ENCODE measurements at places on chromosomes 13 and 19.

DNA sequence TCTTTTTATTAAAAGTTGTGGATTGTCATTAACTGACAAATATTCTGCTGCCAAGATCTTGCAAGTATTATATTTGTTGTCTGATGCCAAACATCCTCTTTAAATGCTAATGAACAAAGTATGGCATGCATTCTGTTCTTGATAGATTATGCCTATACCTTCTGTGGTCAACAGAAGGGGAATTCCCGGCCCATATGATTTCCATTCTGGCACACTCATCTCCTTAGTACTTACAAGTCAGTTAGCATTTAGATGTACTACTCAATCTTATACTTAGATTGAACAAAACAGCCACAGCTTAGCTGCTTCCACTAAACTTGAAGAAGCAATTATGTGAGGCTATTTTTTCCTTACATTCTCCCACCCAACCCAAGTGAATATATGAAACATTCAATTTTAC, 246.1 kb upstream of the DACH1 start:
- H3K4me1 ChIP-seq, result no peaks in the 10 kb centered on the region
- no peak overlapping the region for H3K4me3 ChIP-seq
- no peak overlapping the region for H3K27ac ChIP-seq
- H3K27me3 ChIP-seq, result no peaks in the 10 kb centered on the region
- H3K36me3 ChIP-seq, result no peaks in the 10 kb centered on the region

DNA sequence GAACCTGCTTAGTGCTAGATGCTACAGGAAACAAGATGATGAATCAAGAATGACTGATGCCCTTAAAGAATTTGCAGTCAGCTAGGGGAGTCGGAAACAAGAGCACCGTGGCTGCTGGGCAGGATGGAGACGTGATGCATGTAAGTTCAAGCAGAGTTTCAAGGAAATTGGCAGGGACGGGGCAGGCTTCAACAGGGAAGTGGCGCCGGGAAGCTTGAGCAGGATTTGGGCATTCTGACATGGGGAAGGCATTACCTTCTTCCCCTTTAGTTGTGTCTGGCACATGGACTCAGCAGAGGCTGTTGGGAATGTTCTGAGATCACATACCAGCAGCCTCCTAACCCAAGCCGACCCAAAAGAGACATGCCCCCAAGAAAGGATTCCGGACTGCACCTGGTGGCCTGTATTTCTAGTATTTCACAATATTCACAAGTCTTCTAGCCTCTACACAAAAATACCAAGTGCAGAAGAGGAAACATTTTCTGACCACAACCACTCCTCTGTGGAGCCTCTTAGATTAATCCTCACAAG, 138.2 kb downstream of the CRYL1 start:
- H3K4me3 ChIP-seq, result no peak overlapping the region
- no peak overlapping the region for H3K27ac ChIP-seq
- no peak for DNase-seq
- no peaks in the 10 kb centered on the region for H3K27me3 ChIP-seq
- no peaks in the 10 kb centered on the region for H3K36me3 ChIP-seq
- no peaks in the 10 kb centered on the region for H3K4me1 ChIP-seq

GRCh38 chr13:114102131-114102520, 30.3 kb downstream of the RASA3 start:
- H3K4me1 ChIP-seq, result no peaks in the 10 kb centered on the region
- H3K27ac ChIP-seq, result no peak overlapping the region

- no peak overlapping the region for H3K4me3 ChIP-seq
- no peaks in the 10 kb centered on the region for H3K4me1 ChIP-seq
- H3K27ac ChIP-seq, result no peak overlapping the region
- peaks cover 34% of the 10 kb centered on the region for H3K27me3 ChIP-seq
- DNase-seq, result no peak
- H3K36me3 ChIP-seq, result no peaks in the 10 kb centered on the region
Measured at GRCh38 chr13:112101360-112101930, 34.5 kb downstream of the SOX1 start.

DNA sequence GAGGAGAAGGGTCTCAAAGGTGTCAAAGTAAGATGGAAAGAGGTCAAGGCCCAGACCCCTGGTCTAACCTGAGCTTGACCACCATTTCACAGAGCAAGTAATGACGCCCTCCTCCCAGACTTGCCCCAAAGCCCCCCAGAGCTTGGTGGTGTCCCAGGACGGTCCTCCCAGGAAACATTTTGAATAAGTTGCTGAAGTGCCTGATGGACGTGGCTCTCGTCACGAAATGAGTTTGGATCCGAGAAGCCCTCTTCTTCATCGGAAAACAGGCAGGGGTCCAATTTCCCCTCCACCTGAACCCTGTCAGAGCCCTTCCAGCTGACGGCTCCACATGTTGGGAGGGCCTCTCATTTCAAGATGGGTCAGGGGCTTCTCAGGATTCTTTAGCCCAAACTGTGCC, 54.5 kb upstream of the TPM4 start:
- no peaks in the 10 kb centered on the region for H3K27me3 ChIP-seq
- H3K4me1 ChIP-seq, result no peaks in the 10 kb centered on the region
- no peak for DNase-seq
- H3K27ac ChIP-seq, result no peak overlapping the region
- no peak overlapping the region for H3K4me3 ChIP-seq

DNA sequence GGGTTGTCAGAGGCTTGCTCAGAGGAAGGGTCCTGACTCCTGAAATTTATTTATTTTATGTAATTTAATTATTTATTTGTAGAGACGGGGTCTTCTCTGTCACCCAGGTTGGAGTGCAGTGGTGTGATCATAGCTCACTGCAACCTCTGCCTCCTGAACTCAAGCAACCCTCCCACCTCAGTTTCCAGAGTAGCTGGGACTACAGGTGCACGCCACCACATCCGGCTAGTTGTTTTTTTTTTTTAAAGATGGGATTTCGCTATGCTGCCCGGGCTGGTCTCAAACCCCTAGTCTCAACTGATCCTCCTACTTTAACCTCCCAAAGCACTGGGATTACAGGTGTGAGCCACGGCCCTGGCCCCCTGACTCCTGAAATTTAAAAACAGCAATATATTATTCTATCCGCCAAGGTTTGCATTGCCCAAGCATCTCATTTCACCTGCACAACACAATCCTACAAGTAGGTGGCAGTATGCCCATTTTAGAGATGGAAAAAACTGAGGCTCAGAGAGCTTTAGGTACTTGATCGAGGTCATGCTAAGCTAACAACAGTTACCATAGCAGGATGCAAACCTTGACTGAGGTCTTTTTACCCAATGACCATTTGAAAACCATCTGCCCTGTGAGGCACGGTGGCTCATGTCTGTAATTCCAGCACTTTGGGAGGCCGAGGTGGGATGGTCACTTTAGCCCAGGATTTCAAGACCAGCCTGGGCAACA, 18.1 kb downstream of the ARHGEF18 start:
- H3K36me3 ChIP-seq, result no peaks in the 10 kb centered on the region
- H3K27ac ChIP-seq, result no peak overlapping the region
- DNase-seq, result no peak
- no peaks in the 10 kb centered on the region for H3K27me3 ChIP-seq

GRCh38 chr13:96082640-96083039, 7.3 kb upstream of the HS6ST3 start:
- DNase-seq, result no peak
- no peaks in the 10 kb centered on the region for H3K4me1 ChIP-seq
- no peak overlapping the region for H3K27ac ChIP-seq
- H3K27me3 ChIP-seq, result no peaks in the 10 kb centered on the region
- H3K36me3 ChIP-seq, result no peaks in the 10 kb centered on the region

DNA sequence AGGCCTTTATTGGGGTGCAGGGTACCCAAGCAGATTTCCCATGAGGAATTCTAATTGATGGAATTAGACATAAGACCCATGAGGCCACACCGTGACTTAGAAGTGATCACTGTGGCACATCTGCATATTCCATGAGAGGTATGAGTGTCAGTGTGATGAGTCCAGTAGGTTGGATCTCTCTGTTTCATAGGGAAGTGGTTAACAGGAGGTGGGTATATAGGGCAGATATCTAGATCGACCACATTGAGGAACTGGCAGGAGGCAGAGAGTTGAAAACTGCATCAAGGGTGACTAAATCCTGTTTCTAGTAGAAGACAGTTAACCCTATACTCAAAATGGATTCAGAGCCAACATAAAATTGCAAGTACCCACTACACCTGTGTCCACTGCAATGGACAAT, 68.6 kb upstream of the MIR17HG start:
- H3K4me1 ChIP-seq, result no peaks in the 10 kb centered on the region
- no peak overlapping the region for H3K4me3 ChIP-seq
- no peaks in the 10 kb centered on the region for H3K27me3 ChIP-seq

GRCh38 chr13:39897636-39898035, 242.2 kb downstream of the COG6 start:
- H3K4me1 ChIP-seq, result peaks cover 4% of the 10 kb centered on the region
- no peak overlapping the region for H3K27ac ChIP-seq
- no peaks in the 10 kb centered on the region for H3K36me3 ChIP-seq
- DNase-seq, result no peak
- no peaks in the 10 kb centered on the region for H3K27me3 ChIP-seq
- H3K4me3 ChIP-seq, result no peak overlapping the region

DNA sequence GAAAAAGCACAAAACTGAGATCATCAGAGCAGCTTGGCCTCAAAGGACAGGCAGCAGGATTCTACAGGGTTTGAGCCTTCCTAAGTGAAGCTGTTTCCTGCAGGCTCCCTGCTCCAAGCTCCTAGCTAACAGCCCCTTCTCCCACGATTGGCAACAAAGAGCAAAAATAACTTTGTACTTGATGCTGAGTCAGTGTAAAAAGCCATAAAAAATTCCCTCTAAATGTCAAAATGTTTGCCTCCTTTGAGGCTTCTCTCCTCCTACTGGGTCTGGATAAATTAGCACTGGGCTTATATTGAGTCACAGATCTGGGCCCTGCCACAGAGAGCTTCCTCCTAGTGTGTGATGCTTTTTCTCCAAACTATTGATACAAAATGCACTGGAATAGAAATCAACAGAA, 153.3 kb downstream of the TNFRSF19 start:
- no peaks in the 10 kb centered on the region for H3K36me3 ChIP-seq
- DNase-seq, result no peak
- no peak overlapping the region for H3K4me3 ChIP-seq

- DNase-seq, result no peak
- H3K27me3 ChIP-seq, result no peaks in the 10 kb centered on the region
- no peak overlapping the region for H3K27ac ChIP-seq
- no peaks in the 10 kb centered on the region for H3K36me3 ChIP-seq
- no peaks in the 10 kb centered on the region for H3K4me1 ChIP-seq
Measured at GRCh38 chr19:50312967-50313811, 16.0 kb downstream of the KCNC3 start.

DNA sequence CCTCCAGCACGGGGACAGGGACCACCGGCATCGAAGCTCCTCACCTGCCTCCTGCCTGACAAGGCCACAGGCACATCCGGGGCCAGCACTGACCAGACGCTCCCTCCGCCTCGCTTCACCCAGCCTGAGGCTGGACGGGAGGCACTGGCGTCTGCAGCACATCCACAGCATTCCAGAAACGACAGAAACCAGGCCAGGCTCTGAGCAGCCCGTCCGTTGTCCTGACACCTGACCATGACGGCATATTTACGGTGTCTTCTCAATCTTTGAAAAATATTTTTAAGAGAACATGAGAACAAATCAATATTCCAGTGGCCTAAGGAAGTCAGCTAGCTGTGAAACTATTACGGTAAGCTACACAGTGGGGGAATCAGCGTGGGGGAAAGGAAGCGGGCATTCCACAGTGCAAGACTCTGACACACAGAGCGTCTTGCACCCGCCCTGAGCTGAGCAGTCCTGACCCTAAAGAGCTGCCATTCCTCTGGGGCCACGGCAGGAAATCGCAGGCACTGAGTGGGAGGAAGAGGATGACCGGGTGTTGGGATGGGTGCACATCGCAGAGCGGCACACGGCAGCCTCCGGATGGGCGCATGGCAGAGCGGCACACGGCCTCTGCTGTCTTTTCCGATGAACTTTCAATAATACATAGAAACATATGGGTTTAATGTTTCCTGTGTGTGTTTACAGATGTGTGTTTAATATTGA, 26.8 kb downstream of the RASA3 start:
- no peak overlapping the region for H3K27ac ChIP-seq
- H3K4me1 ChIP-seq, result no peaks in the 10 kb centered on the region
- H3K4me3 ChIP-seq, result no peak overlapping the region
- peak; percentile 41 for DNase-seq
- H3K27me3 ChIP-seq, result no peaks in the 10 kb centered on the region

GRCh38 chr13:57582032-57582431, 49.5 kb upstream of the PCDH17 start:
- no peaks in the 10 kb centered on the region for H3K36me3 ChIP-seq
- H3K27ac ChIP-seq, result no peak overlapping the region
- DNase-seq, result no peak
- H3K4me3 ChIP-seq, result no peak overlapping the region
- H3K4me1 ChIP-seq, result no peaks in the 10 kb centered on the region
- H3K27me3 ChIP-seq, result no peaks in the 10 kb centered on the region

- H3K27me3 ChIP-seq, result no peaks in the 10 kb centered on the region
- no peak for DNase-seq
- H3K4me1 ChIP-seq, result peaks cover 7% of the 10 kb centered on the region
- no peak overlapping the region for H3K27ac ChIP-seq
- H3K4me3 ChIP-seq, result no peak overlapping the region
Measured at GRCh38 chr19:38888876-38889275, 10.5 kb downstream of the SIRT2 start.

DNA sequence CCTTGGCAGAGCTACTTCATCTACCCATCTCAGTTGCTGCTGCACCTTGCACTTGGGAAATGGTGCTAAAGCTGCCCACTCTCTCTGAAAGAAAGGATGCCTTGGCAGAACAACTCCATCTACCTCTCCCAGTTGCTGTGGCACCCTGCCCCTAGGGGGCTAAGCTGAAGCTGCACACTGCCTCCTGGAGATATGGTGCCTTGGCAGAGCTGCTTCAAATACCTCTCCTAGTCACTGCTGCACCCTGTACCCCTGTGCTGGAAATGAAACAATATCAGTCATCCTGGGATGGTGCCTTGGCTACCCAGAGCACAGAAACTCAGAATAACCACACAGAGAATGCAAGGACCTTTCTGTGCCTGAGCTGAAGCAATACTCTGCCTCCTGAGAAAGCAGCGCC, 615.8 kb downstream of the DIAPH3 start:
- H3K4me1 ChIP-seq, result no peaks in the 10 kb centered on the region
- no peaks in the 10 kb centered on the region for H3K27me3 ChIP-seq
- H3K36me3 ChIP-seq, result no peaks in the 10 kb centered on the region
- no peak overlapping the region for H3K4me3 ChIP-seq
- H3K27ac ChIP-seq, result no peak overlapping the region

GRCh38 chr13:69264362-69265334, 843.0 kb upstream of the ATXN8OS start:
- H3K27ac ChIP-seq, result no peak overlapping the region
- H3K4me3 ChIP-seq, result no peak overlapping the region
- H3K4me1 ChIP-seq, result no peaks in the 10 kb centered on the region
- DNase-seq, result no peak

GRCh38 chr13:114161644-114162532, 17.2 kb upstream of the CFAP97D2 start:
- no peak overlapping the region for H3K27ac ChIP-seq
- peak; percentile 52 for DNase-seq
- no peaks in the 10 kb centered on the region for H3K36me3 ChIP-seq
- H3K27me3 ChIP-seq, result no peaks in the 10 kb centered on the region

Data from right lobe of liver (tissue), 6 donors.